ENCODE measurements at places on chromosomes 7 and 10.

DNA sequence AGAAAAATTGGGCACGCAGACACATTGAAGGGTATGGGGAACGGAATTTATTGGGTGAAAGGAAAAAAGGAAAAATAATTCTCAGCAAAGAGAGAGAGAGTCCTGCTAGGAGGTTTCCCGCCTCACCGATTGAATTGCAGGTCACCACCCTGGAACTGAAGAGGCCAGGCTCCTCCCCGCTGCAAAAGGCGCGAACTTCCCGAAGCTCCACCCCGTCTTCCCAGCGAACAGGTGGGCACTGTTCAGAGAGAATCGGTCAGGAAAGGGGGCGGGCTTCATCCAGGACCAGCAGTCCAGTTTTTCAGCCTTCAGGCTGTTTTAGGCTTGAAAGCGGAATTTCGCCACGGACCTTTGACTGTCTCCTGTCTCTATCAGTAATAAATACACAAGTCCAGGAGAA lies 27.3 kb upstream of the CADPS2 start:
- no peak for DNase-seq

DNA sequence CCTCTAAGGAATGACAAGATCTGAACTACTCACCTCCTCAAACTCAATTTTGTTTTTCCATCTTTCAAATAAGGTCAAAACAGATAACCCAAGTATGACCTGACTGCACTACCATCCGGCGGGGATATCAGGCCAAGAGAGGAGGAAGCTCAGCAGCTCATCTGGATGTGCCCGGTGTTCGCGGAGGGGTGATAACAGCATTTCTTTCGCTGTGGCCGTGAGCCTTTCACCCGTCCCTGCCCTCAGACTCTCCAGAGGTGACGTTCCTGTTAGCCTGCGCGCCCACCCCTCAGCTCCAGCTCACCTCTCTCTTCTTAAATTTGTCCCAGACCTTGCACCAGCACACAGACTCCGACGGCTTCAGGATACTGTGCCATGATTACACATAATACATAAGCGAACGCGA lies 526 bp downstream of the ZNF248 start:
- no peak for DNase-seq

- no peak for DNase-seq
Observed at GRCh38 chr10:916716-917415, 14.6 kb downstream of the LARP4B start.

DNA sequence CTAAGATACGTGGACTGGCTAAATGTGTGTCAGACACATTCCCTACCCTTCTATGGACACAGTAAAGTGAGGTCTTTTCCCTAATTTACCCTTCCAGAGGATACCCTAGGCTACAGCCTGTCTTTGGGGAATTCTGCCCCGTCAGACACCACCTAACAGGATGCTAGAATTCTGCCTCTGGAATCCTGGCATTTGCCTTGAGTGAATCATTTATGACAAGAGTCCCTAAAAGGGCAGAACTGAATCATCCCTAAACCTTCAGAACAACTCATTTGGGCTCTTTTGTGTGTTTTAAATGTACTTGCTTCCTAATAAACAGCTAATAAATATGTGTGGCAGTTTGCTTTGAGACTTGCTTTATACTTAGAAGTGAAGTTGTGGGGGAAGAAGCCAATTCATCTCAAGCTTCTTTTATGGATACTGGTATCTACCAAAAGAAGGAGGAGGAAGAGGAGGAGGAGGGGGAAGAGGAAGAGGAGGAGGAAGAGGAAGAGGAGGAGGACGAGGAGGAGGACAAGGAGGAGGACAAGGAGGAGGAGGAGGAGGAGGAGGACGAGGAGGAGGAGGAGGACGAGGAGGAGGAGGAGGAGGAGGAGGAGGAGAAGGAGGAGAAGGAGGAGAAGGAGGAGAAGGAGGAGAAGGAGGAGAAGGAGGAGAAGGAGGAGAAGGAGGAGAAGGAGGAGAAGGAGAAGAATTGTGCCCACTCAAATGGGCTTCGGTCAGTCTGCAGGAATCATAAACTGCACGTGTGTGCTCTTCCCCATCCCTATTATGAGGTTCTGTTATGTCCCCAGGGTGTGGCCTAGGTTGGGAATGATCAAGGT lies 27.1 kb downstream of the PARP12 start:
- peak; percentile 38 for DNase-seq

DNA sequence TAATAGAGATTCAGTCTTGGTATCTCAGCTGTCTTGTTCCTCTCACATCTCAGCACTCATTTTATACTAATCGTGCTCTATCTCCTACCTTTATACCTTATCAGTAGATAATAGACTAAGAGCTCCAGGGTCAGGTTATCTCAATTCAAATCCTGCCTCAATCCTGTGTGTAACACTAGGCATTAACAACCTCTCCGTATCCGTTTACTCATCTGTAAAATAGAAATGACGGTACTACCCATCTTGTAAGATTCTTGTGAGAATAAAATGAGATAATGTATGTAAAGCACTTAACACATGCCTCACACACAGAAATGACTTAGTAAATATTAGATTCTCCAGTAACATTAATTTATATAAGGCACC lies 622 bp upstream of the P4HA1 start:
- no peak for DNase-seq

DNA sequence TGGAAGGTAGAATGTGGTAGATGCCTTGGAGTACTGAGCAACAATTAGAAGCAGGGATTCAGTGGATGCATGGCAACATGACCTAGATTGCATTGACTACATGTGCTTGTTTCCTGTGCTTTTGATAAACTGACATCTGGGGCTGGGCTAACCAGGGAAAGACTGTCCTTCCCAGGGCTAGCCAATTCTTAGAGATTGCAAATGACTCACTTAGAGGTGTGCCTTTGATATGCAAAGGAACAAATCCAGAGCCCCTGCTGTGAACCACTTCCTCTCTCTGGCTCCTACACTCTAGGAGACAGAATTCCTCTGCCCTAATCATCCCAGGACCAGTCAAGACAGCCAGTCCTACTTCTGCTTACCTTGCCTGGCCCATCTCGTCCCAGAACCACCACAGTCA lies 651.5 kb downstream of the LRMDA start:
- DNase-seq = no peak

GRCh38 chr7:136947347-136947746 lies 78.9 kb downstream of the CHRM2 start:
- DNase-seq = no peak

DNA sequence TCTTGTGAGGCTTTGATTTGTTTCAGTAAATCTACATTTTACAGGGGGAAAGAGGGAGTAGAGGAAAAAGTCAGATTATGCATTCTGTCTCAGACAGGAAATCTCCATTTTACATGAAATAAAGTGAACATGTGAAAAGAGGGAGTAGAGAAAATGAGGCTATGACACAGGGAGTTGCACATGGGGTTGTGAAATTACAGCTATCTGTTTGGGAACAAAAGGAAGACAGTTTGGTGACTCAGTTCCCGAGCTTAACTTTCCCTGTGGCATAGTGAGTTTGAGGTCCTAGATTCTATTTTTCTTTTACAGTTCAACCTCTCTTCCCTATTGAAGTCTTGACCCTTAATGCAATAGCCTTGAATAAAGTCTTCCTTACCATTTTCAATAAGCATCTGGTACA lies 63.2 kb upstream of the AGR3 start:
- no peak for DNase-seq

DNA sequence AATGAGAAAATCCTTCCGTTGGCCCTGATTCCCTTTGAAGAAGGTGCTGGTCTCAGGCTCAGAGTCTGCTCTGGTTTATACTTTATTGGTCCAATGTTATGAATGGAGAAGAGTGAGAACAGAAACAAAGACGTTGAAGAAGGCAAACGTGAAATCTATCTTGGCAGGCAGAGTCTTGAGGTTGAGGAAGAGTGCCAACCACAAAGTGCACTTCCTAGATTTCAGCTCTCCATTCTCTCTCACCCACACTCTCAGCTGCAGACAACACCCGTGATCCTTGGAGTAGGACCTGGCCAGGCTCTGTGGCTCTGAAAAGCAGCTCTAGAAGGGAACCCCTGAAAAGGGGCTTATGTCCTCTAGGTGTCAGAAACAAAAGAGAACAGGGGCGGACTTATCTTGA lies 128.9 kb upstream of the PLXNA4 start:
- DNase-seq = no peak

GRCh38 chr10:96478355-96478754 lies 35.4 kb downstream of the TLL2 start:
- DNase-seq = no peak

DNA sequence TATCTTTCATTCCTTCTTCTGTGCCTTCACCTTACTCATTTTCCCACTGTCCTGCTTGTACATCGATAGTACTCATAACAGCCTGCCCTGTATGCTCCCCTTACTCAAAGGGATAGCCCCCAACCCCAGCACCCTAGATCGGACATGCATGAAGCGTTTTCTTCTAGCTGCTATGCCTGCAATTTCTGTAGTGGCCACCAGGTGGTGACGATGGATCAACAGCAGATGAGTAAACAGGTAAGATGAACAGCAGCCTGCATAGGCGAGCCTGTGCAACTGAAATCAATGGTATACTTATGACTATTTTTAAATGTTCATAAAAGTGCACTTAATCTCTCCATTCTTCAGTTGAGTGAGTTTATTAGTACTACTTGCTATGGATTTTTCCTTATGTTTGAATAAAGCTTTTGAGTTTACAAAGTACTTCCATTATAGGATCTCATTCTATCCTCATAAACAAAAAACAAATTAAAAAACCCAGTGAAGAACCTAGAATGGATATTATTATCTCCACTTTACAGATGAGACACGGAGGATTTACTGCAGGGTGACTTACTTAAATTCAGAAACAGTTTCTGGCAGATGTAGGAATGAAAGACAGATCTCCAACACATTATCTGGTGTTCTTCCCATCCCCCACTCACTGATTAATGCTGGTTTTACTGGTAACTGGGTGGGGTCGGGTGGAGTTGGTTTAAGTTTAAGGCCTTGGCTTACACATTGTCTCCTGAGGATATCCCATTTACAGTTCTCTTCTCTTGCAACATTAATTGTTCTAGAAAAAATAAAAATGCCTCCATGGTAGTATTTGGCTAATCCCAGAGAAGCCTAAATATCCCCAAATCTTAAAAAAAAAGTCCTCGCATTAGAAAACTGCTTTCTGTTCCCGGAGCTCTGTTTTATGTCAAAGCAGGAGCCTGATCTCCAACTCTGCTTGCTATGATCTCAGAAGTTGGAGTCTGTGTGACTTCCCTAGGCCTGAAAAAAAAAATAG lies 222.1 kb downstream of the GLI3 start:
- DNase-seq = no peak

DNA sequence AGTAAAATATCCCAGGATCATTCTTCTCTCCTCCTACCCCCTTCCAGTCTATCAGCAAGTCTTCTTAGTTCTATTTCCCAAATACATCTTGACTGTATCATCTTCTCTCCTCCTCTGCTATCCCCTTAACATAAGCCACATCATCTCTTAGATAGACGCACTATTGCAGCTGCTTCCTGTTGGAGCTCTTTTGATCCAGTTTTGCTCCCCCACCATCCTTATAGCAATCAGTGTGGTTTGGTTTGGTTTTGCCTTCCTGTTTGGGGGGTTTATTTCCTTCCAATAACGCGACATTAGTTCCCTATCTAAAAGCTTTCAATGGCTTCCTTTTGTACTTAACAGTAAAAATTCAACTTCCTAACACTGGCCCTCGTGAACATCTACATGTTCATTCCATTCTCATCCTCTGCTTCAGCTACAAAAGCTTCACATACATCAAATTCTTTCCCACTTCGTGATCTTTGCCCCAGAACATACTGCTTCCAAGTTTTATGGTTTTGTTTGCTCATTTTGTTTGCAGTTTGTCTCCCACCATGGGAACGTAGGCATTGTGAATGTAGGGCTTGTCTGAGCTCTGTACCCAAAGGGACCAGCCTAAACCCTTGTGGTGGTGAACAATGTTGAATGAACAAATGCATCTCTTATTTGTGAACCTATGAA lies 33.7 kb upstream of the PLXDC2 start:
- no peak for DNase-seq

GRCh38 chr10:45380903-45381620 lies 7.0 kb downstream of the ALOX5 start:
- DNase-seq = no peak

GRCh38 chr10:77086081-77086480 lies 551.5 kb downstream of the KCNMA1 start:
- no peak for DNase-seq

GRCh38 chr10:112842832-112843360 lies 107.2 kb upstream of the TCF7L2 start:
- DNase-seq = no peak

- DNase-seq = no peak
Observed at GRCh38 chr10:33416691-33417090, 82.2 kb upstream of the NRP1 start.

DNA sequence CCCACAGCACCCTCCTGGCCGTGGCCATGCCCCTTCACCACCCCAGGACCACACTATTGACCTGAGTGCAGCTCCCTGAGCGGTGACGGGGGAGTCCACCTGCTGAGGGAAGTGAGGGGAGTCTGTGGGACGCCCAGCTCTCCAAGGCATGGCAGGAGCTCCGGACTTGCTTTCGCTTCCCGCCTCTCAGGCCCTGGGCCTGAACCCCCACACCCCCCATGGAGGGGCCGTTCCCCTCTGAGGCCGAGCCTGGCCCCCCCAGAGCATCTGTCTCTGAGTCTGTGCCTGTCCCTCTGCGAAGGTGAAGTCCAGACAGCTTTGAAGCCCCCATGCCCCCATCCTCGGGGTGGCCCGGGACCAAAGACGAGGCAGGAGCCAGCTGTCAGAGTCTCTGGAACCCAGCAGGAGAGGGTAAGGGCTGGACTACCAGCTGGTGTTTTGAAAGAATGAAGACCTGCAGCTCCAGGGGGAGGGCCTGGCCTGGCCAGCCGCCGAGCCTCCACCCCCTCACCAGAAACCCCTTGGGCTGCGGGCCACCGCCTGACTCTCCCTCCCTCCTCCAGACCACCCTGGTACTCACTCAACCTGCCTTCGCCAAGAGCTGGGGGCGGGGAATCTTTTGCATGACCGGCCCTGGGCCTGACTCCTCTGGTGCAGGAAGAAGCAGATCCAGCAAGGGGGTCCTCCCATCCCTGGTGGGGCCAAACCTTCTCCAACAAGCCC lies 114.0 kb downstream of the PDGFA start:
- DNase-seq = no peak

DNA sequence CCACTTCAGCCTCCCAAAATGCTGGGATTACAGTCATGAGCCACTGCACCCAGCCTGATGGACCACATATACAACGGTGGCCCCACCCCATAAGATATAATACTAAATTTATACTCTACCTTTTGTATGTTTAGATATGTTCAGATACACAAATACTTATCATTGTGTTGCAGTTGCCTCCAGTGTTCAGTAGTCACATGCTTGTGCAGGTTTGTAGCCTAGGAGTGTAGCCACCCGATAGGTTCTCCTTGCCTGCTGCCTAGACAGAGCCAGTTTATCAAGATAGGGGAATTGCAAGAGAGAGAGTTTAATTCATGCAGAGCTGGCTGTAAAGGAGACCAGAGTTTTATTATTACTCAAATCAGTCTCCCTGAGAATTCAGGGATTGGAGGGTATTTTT lies 9.6 kb downstream of the CCL24 start:
- DNase-seq = no peak

DNA sequence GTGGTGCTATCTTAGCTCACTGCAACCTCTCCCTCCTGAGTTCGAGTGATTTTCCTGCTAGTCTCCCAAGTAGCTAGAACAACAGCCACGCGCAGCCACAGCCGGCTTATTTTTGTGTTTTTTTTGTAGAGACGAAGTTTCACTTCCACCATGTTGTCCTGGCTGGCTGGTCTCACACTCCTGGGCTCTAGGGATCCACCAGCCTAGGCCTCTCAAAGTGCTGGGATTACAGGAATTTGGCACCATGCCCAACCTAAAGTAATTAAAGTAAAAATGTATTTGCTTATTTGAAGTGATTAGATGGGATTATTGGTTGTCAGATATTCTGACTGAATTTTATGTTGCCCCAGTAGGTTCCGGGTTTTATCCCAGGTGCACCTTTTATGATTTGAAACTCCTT lies 22.7 kb downstream of the LUC7L2 start:
- DNase-seq = no peak

GRCh38 chr7:130420943-130421578 lies 19.8 kb downstream of the CEP41 start:
- no peak for DNase-seq
